Fibroblast of gingiva (primary cell): ENCODE measurements at places on chromosomes 12 and 14.

DNA sequence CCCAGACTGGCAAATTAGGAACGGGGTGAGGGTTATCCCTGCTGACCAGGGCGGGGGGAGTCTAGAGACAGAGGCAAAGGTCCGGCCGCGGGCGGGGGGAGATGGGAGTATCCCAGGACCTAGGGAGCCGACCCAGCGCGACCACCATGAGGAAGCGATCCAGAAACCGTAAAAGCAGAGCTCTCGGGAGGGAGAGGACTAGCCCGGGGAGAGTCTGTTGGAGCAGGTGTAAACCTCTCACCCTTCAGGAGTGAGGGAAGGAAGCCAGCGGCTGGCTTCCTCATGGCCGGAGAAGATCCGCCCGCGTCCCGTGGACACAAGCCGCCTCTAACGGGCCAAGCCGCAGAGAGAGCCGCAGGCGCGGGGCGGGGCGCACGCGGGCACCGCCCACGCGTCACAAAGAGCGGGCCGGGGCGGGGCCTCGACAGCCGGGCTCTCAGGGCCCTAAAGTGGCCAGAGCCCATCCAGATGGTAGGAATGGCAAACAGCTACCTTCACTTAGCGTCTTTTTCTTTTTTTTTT is at the start of gene ACRBP:
Gene ACRBP (minus strand): TSS at position 350 of the 522 bp plus-strand sequence. CDS start 66 bp downstream, at position 284.
- DNase-seq, result peak; percentile 54

GRCh38 chr12:75120311-75120711 is 89.3 kb downstream of the KCNC2 start:
- no peak for DNase-seq

- no peak for DNase-seq
Measured at GRCh38 chr12:4987076-4988046, 56.3 kb upstream of the KCNA5 start.

DNA sequence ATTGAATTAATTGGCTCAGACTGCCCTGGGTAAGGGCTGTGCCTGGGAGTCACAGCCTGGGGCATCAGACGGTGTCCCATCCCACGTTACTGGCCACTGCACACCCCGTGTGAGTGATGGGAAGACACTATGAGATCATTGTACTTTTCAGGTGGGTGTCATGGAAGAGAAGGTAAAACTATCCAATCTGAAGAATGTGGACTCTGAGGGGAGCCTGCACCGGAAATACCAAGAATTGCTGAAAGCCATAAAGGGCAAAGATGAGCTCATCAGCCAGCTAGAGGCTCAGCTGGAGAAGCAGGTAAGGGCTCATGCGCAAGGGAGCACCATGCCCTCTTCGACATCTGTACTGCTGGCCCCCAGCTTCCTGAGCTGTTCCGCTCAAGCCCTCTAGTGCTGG is 24.0 kb downstream of the PLEKHH1 start:
- no peak for DNase-seq

GRCh38 chr12:8860165-8860961 is 37.9 kb downstream of the A2ML1 start:
- peak; percentile 13 for DNase-seq

DNA sequence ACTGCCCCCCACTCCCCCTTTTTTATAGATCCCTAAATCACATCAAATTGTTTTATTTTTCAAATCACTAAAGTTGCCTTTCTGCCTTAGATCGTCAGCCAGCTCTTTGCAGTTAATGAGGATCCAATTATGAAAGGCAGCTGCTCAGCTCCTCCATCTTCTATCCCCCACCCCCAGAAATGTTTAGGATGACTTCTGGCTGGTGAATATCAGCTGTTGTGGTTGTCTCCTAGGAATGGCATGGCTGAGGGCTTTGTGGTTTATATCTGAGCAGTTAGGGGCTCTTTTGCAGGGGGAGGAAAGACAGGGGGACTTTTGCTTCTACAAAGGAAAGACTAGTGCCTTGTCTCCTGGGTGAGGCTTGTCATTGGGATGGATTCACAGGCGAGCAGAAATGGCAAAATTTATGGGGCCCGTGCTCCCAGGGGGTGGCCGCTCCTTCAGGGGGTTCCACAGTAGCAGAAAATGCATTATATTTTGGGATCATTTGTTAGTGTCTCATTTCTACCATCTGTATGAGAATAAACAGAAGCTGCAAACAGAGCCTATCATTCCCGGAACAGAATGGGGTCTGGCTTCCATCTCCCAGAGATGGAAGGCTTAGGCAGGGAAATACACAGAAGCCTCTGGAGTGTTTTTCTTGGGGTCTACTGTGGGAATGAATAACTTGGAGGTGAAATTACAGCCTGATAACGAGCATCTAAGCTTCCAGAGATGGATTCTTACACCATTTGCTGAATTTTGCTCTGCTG is 6.5 kb downstream of the JDP2 start:
- no peak for DNase-seq

DNA sequence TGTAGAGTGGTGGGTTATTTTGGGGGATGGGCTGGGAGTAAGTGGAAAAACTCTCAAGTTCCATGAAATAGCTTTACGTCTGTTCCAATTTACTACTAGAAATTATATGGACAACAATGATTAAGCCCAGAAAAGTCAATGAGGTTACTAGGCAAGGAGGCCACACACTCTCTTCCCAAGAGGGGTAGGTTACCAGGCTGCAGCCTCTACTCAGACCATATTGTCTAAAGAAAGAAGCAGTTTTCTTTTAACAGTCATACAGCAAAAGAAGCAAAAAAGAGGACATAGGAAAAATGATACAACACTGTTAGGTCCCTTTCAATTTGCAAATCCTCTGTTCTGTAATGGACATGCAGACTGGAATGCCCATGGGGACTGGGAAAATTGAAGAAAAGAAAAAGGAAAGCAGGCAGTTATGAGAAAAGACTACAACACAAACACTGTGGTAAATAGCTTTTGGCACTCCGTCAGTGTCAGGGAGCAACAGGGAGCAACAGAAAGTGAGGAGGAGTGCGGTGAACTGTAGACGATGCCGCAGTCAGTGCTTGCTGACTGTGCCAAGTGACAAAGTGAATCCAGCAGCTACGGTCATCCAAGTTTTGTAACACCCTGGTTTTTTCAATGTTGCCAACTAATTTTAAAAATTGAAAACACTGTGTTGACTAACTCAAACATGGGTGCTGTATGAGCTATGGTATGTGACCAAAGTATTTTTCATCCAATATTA is 39.8 kb upstream of the HMGA2 start:
- peak; percentile 48 for DNase-seq

GRCh38 chr12:62481843-62482540 is 15.4 kb downstream of the MON2 start:
- peak; percentile 35 for DNase-seq

DNA sequence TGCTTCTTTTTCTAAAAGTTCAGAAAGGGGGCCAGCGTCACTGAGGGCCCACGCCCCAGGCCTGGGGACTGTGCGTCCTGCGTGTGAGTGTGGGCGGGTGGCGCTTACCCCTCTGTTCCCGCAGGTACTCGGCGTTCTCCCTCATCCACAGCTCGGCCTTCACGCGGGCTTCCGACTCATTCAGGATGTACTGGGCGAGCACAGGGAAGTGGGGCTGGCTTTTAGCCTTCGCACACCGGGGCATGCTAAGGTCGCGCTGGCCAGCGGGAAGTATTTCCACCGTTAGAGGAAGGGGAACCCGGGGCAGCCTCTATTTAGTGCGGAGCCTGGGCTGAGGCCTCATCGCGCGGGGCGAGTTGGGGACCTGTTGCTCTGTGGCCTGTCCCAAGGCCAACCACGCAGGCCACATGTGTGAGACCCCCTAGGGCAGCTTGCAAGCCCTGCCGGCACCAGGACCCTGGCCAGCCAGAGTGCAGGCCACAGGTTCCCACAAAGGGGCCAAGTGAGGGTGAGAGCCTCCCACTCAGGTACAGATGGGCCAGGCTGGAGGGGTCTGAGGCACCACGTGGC is 29.2 kb upstream of the BTBD6 start:
- no peak for DNase-seq

DNA sequence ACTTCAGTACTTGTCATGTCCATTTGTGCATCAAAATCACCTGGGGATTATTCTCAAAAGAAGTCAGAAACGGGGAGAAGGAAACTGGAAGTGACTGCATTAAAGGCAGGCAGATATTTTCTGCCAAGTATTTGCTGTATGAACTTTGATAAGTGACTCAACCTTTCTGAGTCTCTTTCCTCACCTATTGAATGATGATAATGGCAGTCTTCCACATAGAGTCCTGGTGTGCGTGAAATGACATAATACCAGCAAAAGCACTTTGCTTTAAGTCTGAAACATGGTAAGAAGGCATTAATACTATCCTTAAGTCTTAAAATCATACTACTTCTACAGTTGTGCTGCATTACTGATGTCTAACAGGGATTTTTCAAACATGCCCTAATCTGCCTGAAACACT is 278.5 kb downstream of the ADAMTS20 start:
- DNase-seq, result no peak

DNA sequence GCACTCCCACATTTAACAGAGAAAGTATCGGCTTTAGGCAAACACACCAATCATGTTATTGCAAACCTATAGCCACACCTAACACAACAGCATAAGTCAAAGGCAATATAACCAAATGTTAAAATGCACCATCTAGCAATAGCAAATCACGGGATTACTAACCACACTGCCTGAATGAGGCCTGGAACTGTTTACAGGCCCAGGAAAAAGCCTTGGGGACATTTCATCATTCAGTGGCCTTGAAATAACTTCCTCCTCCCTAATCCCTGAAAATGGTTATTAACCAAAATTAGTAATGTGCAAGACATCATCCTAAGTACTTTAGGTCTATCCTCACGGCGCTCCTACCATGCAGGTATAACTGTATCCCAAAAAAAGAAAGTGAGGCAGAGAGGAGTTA is 2.3 kb downstream of the GALC start:
- peak; percentile 41 for DNase-seq

DNA sequence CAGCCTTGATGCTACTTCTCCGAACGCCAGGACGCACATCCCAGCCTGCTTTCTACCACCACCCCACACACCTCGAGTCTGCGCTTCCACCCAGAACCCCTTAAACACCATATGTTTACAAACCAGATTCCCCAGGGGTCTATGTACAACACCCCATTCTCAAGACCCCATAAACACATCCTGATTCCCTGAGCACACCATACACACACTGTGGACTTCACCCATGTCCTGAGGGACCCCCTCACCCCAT is 733 bp downstream of the TTC7B start:
- no peak for DNase-seq

DNA sequence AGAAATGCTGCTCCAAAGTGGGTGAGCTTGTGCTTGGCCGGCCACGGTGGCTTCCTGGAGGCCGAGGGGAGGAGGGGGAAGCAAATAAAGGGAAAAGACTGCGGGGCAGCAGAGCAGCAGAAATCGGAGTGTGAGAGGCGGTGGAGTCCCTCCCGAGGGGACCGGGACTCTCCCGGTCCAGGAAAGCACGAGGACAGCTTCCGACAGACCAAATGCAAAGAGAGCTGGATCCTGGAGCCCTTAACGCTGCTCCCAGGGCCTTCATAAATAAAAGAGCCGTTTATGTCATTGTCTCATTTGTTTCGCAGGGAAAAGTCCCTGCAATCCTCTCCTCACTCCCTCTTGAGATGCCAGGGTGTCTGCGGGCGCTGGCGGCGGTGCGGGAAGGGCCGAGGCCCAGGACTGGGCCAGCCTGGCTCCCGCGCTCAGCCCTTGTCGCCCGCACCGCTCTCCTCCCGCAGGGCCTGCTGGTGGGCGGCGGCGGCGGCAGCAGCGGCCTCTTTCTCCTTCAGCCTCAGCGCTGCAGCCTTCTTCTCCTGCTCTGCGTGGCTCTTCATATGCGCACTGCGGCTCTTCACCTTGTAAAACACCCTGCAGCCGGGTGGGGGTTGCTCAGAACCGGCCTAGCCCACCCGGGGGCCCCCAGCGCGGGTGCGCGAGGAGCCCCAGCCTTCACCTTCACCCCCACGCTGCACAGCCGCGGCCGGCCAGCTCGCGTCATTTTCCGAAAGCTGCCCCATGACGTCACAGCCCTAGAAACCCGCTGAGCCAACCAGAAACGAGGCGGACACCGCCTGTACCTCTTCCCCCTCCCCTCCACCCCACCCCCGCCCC is 4.5 kb upstream of the PNMA1 start:
- DNase-seq, result no peak

DNA sequence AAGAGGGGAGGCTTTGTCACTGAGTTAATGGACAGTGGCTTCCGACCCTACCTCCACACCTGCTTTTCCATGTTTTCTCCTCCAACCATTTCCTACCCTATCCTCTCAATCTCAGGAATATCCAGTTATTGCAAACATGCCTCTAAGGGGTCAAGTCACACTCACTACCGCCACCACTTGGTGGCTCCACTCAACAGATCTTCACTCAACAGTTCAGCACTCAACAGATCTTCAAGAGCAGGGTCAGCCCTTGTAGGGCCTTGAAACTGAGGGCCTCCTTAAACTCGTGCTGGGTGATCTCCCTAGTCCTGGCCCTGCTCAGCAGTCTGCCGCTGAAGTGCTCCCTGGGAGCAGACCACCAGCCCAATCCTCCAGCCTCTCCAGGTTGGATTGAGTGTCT is 14.2 kb downstream of the ZNF641 start:
- DNase-seq, result no peak

GRCh38 chr12:98533723-98534251 is 18.4 kb downstream of the TMPO start:
- DNase-seq, result peak; percentile 60

DNA sequence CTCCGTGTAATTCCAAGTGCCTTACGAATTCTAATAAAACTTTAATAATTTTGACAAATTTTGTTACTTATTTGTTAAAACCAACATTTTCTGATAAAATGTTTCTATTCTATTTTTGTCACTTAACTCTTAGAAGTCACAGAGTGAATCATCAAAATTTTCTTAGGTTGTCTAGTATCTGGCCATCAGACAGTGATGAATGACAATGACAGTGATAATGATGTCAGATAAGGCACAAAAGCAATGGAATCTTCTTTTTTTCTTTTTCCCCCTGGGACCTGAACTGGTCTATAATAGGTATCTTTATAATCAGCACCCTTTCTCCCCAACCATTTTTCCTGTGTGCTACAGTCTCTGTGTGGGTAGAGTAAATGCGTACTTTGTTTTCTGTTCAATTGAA is 407.3 kb downstream of the SOX5 start:
- DNase-seq, result no peak

DNA sequence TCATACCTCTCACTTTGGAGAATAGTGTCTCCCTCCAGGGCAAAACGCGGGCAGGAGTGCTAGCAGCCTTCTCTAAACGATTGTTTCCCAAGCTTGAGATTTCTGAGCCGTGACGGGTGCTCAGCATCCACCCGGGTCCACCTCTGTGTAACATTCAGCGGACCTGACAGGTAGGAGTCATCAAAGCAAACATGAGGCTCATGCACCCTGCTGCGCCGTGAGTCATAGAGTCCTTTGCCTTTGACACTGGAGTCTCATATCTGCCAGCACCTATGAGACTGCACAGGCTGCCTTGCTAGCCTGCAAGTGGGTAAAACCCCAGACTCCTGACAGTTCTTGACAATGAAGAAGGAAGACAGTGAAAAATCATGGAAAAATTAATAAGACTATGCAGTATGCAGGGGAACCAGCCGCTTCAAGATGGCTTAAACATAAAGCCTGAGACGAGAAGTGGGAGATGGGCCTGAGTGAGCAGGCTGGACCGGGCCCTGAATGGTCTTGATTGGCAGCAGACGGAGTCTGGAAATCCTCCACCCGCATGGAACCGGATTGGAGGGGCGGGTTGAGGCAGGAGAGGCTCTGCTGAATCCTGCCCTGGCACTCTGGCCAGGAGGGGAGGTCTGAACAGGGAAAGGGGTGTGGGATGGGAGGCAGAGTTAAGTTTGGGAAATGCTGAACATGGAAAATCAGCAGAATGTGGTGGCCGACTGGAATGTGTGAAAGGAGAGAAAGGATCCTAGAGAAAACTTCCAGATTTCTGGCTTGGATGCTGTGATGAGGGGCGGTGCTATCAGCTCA is 54.2 kb downstream of the LGMN start:
- DNase-seq, result no peak
